PC-9 (cell line): ENCODE measurements at places on chromosomes 3 and 15. TPM values are rescaled to one million over a fixed set of nuclear protein-coding genes. Genes with fewer than 3 reads are reported as not detected.

ZNF660 gene
- total RNA-seq: 1.0 and 1.2 TPM in 2 replicates

DNA sequence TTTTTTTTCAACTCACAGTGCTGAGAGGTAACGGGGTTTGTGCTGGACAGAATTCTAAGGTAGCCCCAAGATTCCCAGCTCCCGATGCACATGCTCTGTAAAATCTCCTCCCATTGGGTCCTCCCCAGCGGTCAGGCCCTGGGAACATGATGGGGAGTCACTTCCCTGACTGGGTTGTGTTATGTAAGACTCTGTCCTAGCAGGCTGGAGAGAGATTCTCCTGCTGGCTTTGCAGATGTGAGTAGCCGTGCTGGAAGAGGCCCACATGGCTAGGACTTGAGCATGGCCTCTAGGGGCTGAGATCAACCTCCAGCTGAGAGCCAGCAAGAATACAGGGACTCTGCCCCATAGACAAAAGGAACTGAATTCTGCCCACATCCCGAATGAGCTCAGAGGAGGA is 83.7 kb upstream of the OXTR start:
- H3K27me3 ChIP-seq: no peaks in the 10 kb centered on the region
- H3K36me3 ChIP-seq: no peaks in the 10 kb centered on the region
- no peak for DNase-seq
- H3K27ac ChIP-seq: no peak overlapping the region
- H3K4me3 ChIP-seq: no peak overlapping the region
- no peaks in the 10 kb centered on the region for H3K4me1 ChIP-seq

ZBTB20 gene
- 23.4 and 26.5 TPM in 2 replicates for total RNA-seq

GRCh38 chr3:42188376-42188775 is 77.6 kb downstream of the CCK start:
- no peaks in the 10 kb centered on the region for H3K4me1 ChIP-seq
- no peaks in the 10 kb centered on the region for H3K27me3 ChIP-seq
- no peaks in the 10 kb centered on the region for H3K36me3 ChIP-seq
- H3K27ac ChIP-seq: no peak overlapping the region
- H3K4me3 ChIP-seq: no peak overlapping the region

KNL1 gene
- total RNA-seq: 16.2 and 27.5 TPM in 2 replicates

MCF2L2 gene
- total RNA-seq: 1.7 and 2.3 TPM in 2 replicates

HEG1 gene
- total RNA-seq: 30.2 and 33.5 TPM in 2 replicates

DNA sequence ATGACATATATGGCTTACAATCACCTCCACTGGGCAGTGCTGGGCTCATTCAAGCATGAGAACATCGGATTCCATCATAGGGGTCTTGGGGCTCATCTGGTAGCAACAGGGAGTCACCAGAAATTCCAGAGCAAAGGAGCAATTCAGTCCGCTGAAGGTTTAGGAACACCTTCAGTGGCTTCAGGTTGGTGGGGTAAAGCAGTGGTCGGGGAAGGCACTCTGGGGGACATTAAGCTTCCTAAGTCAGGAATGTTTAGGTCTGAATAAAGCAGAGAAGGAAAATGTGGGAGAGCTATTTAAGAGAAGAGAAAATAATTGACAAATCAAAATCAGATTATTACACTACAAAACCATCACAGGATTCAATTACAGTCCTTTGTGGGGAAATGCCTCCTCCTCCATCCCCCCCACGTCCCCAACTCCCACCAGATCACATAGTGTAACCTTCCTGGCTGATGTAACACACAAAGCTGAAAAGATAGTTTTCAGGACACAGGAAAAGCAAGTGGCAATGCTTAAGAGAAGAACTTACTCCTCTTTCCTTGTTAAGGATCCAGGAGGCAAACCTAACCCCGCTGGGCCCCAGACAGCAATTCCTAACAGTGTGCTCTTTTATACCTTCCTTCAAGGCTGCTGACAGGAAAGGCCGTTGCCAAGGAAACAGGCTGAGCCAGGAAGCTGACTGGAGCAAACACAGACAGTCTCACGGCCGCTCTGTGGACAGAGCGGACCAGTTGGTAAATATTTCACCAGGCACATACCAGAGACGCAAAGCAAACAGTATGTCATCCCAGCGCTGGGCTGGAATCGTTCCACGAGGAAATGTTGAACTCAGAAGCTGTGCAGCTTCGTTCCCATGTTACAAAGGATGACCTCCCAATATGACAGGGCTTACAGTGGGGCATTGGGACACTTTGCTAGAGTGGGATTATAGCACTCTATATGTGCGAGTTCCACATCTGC is 57.5 kb upstream of the LMCD1 start:
- DNase-seq: peak; percentile 91
- peak overlapping the region; percentile 72 for H3K27ac ChIP-seq
- H3K36me3 ChIP-seq: no peaks in the 10 kb centered on the region
- no peaks in the 10 kb centered on the region for H3K27me3 ChIP-seq
- peaks cover 25% of the 10 kb centered on the region for H3K4me1 ChIP-seq

KLF13 gene
- 2.5 and 3.4 TPM in 2 replicates for total RNA-seq

DNA sequence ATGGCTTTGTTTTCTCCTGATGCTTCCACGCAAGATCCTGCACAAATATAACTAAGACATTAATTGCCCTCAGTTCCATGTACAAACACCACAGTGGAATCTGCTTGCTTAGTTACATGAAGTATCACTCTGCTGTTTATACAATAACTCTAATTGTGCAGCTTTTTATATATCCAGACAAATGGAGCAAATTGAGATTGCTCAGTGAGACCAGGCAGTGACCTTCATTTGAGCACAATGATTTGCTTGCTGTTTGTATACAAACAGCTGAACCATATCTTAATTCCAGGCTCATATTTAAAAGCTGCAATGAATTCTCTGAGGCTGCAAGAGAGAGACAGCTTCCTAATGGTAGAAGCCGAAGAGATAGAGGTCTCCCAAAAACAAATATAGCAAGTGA is 243.7 kb downstream of the CADPS start:
- H3K36me3 ChIP-seq: no peaks in the 10 kb centered on the region
- H3K4me1 ChIP-seq: no peaks in the 10 kb centered on the region
- no peak for DNase-seq

SLCO2A1 gene
- 0.44 and 0.70 TPM in 2 replicates for total RNA-seq

DNA sequence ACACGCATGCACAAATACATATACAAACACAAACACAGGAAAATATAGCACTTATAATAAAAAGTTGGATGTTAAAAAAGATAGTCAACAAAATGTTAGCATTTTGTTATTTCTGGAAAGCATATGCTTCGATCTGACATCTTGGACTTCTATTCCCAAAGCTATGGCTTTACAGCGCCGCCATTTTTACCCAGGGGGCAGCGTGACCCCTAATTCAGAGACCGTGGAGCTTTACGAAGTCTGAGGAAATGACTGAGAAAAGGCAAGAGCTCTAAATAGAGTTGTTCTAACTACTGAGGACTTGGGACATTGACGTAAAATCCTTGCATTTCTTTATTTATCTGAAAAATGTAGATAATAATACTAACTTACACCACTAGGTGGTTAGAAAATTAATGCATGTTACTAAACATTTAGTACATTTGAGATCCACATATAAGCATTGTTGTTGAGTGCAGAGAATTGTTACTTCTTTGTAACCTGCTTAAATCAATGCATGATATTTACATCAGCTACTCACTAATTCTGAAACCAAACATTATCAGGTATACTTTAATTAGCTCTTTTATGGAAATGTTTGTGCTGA is 155.4 kb downstream of the TP63 start:
- no peaks in the 10 kb centered on the region for H3K27me3 ChIP-seq
- H3K36me3 ChIP-seq: no peaks in the 10 kb centered on the region
- H3K4me3 ChIP-seq: no peak overlapping the region
- no peaks in the 10 kb centered on the region for H3K4me1 ChIP-seq
- no peak for DNase-seq

- H3K36me3 ChIP-seq: no peaks in the 10 kb centered on the region
- DNase-seq: no peak
- no peaks in the 10 kb centered on the region for H3K4me1 ChIP-seq
- H3K4me3 ChIP-seq: no peak overlapping the region
- no peaks in the 10 kb centered on the region for H3K27me3 ChIP-seq
- no peak overlapping the region for H3K27ac ChIP-seq
These were observed 44.1 kb upstream of the MUC13 start for GRCh38 chr3:124978627-124979026.
